Heart right ventricle (tissue), 16 donors: ENCODE measurements at places on chromosomes 2 and 18. TPM values are rescaled to one million over a fixed set of nuclear protein-coding genes. Genes with fewer than 3 reads are reported as not detected.

Gene SULT1C4
- 1.7 TPM for polyA plus RNA-seq

Gene RNU2-63P
- polyA plus RNA-seq, result not detected

- H3K27me3 ChIP-seq, result peaks cover 3% of the 10 kb centered on the region
- DNase-seq, result no peak
- no peak overlapping the region for H3K4me3 ChIP-seq
- no peaks in the 10 kb centered on the region for H3K36me3 ChIP-seq
- no peak overlapping the region for H3K27ac ChIP-seq
Measured at GRCh38 chr2:88250404-88250803, 80.3 kb downstream of the THNSL2 start.

GRCh38 chr2:53173698-53174455 lies 593.7 kb upstream of the CHAC2 start:
- H3K27ac ChIP-seq, result no peak overlapping the region
- no peak for DNase-seq
- no peaks in the 10 kb centered on the region for H3K27me3 ChIP-seq
- H3K4me3 ChIP-seq, result no peak overlapping the region

- H3K4me1 ChIP-seq, result no peaks in the 10 kb centered on the region
- H3K4me3 ChIP-seq, result no peak overlapping the region
- no peak for DNase-seq
- no peaks in the 10 kb centered on the region for H3K36me3 ChIP-seq
- H3K27me3 ChIP-seq, result no peaks in the 10 kb centered on the region
- no peak overlapping the region for H3K27ac ChIP-seq
Measured at GRCh38 chr2:192887337-192887736, 692.6 kb upstream of the TMEFF2 start.
